ENCODE measurements at places on chromosomes 1 and 21.

- DNase-seq = no peak
These were observed 29.9 kb upstream of the ZNF695 start for GRCh38 chr1:247037511-247038320.

DNA sequence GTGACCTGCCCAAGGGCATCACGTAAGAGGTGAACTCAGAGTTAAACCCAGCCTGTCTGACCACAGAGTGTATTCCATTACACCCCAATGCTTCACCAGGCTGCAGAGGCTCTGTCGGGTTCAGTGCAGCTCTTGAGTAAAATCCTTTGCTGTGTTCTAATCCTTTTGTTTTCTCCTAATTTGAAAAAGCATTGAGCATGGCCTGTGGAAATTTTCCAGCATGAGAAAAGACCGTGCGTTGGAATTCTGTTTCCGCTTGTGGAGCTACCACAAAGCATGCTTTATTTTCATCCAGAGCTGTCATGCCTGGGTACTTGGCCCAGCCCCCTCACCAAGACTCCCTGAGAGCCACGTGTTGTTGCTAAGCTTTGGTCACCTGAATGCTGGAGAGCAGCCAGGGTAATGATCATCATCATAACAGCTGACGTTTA, 317.6 kb downstream of the PRDM2 start:
- no peak for DNase-seq

- no peak for DNase-seq
These were observed 165.5 kb upstream of the FMN2 start for GRCh38 chr1:239926184-239926583.

GRCh38 chr1:110879758-110880606, 7.0 kb downstream of the CD53 start:
- DNase-seq = peak; percentile 46

GRCh38 chr1:187384504-187384903, 555.8 kb downstream of the PLA2G4A start:
- no peak for DNase-seq

DNA sequence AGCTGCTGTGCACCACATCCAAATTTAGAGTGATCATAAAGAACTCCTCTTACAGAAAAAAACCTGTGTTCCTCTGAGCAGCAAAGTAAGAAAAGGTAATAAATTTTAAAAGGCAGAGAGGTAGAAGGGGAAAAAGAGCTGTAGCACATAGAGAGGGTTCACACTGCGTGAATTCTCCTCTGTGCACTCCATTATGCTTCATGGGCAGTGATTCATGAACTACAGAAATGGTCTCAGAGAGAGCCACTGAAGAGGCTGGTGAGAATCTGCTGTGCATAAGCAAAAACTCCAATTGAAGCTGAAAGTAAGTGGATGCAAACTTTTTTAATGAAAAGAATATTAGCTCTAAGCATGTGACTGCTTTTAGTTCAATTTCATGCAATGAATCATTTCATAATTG, 65.0 kb downstream of the CRB1 start:
- no peak for DNase-seq

DNA sequence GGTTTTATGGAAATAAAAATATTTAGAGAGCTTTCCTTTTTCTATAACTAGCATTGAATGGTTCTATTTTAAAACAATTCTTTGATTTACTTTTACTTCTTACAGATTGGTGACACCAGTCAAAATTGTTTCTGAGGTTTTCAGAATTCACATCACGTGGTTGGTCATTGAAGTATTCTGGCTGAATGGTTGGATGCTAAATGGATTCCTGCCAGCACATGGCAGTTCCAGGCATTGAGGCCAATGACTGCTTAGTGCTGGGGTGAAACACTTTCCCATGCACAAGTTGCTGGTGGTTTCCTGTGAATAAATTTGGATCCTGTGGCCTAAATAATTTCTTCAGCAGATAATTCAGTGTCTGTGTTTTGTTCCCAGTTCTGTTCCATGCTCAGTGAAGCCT, 20.6 kb downstream of the NCAM2 start:
- no peak for DNase-seq

DNA sequence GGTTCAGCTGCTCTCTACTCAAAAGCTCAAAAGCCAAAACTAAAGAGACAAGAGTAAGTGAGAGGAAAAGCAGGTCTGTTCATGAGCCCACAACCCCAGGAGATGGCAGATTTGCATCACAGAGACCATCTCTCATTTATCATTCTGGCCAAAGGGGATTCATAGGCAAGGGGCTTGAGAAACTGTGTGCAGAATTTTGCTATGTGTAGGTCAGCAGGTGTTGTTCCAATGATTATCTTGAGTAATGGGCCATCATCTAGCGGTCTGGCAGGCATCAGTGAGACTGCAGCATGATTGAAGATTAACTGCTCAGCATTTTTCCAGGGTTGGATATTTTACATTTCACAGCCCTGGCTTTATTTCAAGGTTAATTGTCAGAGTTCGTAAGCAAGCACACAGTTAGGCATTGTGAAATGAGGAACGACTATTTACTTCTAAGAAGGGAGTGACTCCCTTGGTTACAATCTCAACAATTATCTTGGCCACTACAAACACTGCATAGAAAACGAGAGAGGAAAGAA, 1204.6 kb upstream of the TMPRSS15 start:
- DNase-seq = no peak

DNA sequence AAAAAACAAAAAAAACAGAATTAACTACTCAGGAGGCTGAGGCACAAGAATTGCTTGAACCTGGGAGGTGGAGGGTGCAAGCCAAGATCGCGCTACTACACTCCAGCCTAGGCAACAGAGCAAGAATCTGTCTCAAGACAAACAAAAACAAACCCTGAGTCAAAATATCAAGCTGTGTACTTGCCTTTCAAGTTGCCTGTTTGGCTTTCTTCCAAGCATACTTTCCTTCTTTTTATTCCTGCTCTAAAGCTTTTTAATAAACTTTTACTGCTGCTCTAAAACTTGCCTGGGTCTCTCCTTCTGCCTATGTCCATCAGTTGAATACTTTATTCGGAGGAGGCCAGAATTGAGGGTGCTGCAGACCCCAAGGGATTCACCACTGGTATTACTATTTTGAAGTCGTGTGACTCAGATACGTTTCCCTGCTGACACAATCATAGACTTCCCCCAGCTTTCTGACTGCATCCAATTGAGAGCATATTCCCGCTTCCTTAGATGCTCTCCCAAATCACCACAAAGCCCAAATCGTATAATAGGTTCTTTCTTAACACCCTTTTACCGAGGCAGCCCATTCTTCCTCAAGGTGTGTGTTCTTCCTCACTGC, 3.5 kb upstream of the ACBD6 start:
- peak; percentile 45 for DNase-seq

- peak; percentile 81 for DNase-seq
These were observed 209.5 kb downstream of the SMYD3 start for GRCh38 chr1:246297279-246298265.

DNA sequence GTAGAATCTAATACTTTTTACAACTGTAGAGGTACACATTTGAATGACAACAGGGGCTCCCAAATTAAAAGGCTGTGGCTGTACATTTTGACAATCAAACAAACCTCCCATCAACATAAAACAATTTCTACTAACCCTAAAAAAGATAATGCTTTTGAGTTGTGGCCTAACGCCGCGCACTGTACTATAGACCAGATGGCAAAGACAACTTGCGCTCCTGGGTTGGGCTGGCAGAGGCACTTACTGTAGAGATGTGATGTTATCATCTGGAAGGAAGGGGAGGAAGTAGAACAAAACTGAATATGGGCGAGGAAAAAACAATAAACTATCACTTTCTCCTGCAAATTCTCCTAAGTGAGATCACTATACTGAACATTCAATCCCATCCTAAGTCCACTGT, 26.1 kb downstream of the SPRTN start:
- no peak for DNase-seq

DNA sequence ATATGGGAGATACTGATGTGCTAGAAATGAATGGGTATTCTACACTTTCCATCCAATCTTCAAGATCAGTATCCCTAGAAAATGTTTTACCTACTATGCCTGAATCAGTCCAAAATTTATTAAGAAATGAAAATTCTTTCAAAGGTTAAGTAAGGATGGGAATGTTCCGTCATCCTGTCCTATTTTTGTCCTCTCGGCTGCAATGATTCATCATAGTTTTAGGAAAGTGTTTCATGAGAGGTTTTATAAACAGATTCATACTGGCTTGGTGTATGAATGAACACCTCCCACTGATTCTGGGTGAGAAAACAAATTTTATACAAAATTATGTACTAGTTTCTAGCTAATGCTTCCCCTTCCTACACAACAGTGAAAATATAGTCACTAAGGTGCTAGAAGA, 504.6 kb upstream of the NR5A2 start:
- DNase-seq = peak; percentile 41

GRCh38 chr1:48676376-48676775, 100.3 kb downstream of the BEND5 start:
- DNase-seq = no peak

DNA sequence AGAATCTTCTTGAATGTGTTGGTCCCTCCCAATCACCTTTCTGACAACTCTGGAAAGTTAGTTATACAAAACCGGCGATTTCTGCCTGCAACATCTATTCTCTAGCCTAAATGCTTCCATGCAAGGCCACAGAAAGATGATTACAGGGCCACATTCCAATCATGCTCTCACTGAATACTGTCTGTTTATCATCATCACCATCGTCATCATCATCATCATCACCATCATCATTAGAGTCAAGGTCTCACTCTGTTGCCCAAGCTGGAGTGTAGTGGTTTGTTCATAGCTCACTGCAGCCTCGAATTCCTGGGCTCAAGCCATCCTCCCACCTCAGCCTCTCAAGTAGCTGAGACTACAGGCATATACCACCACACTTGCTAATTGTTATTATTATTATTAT, 521.2 kb upstream of the DAB1 start:
- DNase-seq = no peak

- DNase-seq = peak; percentile 87
These were observed 57.8 kb downstream of the BCAR3 start for GRCh38 chr1:93623875-93624274.

DNA sequence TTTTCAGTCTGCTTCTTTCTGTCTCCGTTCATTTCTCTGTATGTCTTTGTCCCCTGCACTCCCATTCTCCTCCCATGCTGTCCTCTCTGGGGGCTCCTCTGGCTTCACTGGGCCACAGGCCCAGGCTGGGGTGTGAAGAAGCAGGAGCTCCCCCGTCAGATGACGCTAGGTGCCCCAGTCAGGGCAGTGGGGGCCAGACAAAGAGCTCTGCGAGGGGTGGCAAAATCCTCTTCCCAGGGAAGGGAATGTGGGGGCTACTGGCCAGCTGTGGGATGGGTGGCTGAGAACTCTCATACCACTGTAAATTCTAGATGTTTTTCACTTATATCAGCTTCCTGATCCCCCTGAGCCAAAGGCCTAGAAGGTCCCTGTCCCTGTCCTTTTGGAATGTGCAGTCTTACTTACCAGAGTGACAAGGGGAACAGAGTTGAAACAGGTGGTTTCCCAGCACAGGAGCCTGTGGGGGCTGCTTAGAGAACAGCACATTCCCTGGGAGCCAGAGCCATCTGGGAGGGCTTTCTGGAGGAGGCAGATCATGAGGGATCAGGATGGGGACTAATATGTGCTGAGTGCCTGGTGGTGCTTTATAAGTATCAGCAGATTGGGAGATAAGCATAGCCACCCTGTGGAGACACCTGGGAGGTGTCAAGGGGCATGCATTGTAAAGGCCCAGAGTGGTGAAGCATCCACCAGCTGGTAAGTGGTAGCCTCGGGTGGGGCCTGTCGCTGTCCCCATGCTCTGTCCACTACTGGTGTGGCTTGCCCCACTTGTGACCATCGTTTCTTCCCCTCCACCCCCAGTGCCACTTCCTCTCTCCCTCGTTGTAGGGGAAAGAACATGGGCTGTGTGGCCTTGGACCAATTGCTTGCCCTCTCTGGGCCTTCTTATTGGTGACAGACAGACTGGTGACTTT, 10.1 kb upstream of the PADI1 start:
- no peak for DNase-seq

DNA sequence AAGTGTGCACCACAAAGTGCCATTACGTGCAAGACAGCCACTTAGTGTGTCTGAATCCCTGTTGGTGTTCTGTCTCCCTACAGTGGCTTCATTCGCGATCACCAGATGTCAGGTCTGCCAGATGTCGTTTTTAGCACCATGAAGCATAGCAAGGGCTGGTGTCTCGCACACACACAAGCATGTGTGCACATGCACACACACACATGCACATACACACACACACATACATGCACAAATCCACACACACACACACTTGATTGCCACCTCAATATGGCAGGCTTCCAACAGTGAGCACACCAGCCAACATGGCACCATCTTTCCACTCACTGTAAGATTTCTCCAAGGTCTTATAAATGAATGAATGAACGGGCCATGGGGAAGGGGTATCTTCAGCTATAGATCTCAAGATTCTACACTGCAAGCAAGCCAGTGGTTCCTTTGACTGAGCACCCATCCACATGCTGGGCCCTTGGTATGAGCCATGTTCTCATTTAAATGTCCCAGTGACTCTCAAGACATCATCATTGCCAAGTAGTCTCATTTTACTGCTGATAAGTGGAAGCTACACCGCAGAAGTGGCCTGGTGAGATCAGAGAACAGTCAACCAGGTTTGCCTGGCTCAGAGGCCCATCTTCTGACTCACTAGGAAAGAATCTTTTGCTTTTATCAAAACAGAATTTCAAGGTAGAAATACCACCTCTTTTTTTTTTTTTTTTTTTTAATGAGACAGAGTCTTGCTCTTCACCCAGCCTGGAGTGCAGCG, 84.9 kb downstream of the SIM2 start:
- DNase-seq = peak; percentile 89

- DNase-seq = peak; percentile 24
These were observed 10.9 kb upstream of the RWDD3 start for GRCh38 chr1:95223110-95223509.

DNA sequence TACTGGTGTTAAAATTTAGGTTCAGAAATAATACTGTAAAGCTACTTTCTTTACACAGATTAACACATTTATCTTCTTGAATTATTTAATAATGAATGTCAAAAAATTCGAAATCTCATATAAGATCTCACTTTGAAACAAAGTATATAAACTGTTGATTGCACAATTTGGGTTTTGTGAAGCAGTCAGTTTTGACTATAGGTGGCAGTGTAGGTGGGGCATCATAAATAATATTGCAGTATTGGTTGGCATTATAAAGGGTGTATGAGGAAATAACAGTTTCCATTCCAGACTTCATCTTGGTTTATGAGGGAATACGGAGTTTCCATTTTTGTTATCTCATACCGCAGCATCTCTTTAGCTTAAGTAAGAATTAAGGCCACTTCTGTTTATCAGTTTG, 49.9 kb downstream of the SUCO start:
- DNase-seq = no peak

DNA sequence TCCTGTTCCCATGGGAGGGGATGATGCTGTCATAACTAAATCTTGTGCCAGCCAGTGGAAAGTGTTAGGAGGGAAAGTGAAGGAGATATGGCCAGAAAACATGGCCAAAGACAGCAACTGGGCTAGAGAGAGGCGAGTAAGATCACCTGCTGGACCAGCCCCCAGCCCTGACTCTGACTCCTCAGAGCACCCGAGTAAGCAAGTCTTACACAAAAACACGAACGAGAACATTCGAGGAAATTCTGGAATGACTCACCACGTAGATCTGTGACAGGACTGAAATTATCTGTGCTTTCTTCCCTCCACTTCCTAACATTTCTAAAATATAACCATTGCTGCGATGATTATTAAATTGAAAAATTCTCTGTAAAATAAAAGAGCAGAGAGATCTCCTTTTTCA, 9.2 kb downstream of the ZNF496 start:
- DNase-seq = no peak

GRCh38 chr1:202801175-202801574, 7.0 kb downstream of the KDM5B start:
- DNase-seq = no peak

Measured in ELR (cell line).